ENCODE measurements at places on chromosomes 3 and 15.

GRCh38 chr3:159165961-159166360 lies 364.1 kb downstream of the MFSD1 start:
- no peak for DNase-seq

DNA sequence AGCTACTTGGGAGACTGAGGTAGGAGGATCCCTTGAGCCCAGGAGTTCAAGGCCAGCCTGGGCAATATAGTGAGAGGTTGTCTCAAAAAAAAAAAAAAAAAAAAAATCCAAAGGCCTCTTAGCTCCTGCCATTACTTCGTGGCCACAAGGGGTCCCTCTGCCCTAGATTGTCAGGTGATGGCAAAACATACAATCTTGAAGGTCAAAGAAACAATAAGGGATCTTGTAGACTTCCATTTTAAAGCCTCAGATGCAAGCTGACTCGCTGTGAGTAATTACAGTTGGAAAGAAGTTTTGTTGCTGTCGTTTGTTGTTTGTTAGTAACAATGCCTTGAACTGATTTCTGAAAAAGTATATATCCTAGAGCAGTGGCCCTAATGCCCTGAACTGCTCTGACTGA lies 55.9 kb upstream of the PLCL2 start:
- peak; percentile 80 for DNase-seq

- no peak for DNase-seq
Observed at GRCh38 chr3:64046592-64046991, 23.3 kb upstream of the PSMD6 start.

DNA sequence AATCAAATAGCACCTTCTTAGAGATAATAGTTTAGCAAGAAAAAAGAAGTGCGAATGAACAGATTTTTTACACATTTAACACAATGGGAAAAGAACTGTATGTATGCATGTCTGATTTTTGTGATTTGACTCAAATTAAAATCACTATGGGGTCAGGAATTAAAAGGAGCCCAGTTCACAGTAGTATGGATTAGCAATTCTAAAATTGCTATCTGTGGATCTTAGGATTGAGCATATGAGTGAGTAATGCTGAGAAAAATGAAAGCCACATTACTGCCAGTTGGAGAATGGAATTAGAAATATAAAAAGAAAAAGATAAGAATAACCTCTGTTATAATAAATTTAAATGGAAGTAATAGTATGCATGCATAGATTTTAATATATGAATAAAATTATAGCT lies 386.8 kb upstream of the PLSCR5 start:
- DNase-seq: no peak

GRCh38 chr3:122843604-122844003 lies 48.7 kb downstream of the SLC49A4 start:
- no peak for DNase-seq

- DNase-seq: no peak
Observed at GRCh38 chr3:4583416-4583815, 90.3 kb downstream of the ITPR1 start.

GRCh38 chr3:119778811-119779210 lies 3.1 kb upstream of the NR1I2 start:
- no peak for DNase-seq

GRCh38 chr3:137746808-137747207 lies 17.3 kb upstream of the SOX14 start:
- DNase-seq: no peak

GRCh38 chr15:67548862-67549651 lies 6.6 kb downstream of the MAP2K5 start:
- no peak for DNase-seq

DNA sequence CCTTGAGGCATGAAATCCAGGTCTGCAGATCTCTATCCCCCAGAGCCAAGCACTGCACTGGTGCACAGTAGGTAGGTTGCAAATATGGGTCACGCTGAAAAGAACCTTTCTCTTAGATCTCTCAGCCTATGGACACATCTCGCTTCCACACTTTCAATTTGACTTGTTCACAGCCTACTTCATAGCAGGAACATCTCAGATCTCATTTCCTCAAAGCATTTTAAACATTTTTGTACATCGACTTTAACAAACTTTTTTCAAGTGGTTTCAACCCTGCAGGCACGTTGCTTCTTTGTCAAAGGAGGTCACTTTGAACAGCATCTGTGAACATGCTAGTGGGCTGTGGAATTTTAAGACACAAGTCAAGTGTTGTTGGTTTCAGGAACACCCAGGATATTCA lies 76.0 kb downstream of the SLC12A8 start:
- DNase-seq: no peak

- DNase-seq: no peak
Observed at GRCh38 chr3:187621881-187622280, 48.3 kb downstream of the SST start.

Data from iris pigment epithelial cell (primary cell).